ENCODE measurements at places on chromosomes 7 and 10.

GRCh38 chr7:123711832-123712293 is 36.9 kb downstream of the WASL start:
- DNase-seq = no peak

GRCh38 chr10:13614530-13615332 is 28.0 kb downstream of the PRPF18 start:
- DNase-seq = no peak

- no peak for DNase-seq
Observed at GRCh38 chr10:99372546-99373271, 43.6 kb downstream of the CNNM1 start.

DNA sequence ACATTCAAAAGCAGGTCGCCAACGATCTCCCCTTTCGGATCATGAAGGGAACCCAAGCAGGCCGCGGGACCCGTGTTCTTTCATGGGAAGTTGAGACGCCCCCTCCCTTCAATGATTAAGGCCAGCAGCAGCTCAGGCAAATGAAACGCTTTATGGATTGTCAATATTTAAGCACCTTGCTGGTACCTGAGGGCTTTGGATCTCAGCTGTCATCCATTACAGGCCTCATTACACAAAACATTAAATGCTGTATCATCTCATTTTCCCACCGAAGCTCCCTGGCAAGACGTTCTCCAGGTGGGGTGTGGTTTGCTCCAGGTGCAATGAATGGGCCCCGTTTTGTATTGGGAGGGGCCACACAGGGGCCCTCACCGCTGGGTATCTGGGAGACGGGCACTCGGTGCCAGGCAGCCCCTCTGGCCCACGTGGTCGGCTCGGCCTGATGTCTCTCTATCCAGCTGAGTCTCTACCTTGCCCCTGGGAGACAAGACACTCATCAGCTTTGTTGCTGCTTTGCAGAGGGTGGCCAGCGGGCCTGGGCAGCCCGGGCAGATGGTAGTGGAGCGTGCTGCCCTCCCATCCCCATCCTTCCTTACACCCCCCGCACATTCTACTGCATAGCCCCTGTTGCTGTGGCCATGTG is 456.1 kb upstream of the FOXK1 start:
- no peak for DNase-seq

GRCh38 chr7:159061674-159062212 is 82.9 kb downstream of the VIPR2 start:
- DNase-seq = no peak

GRCh38 chr7:121561717-121562116 is 165.6 kb upstream of the FAM3C start:
- no peak for DNase-seq

- no peak for DNase-seq
Observed at GRCh38 chr7:28245123-28245878, 64.7 kb upstream of the JAZF1 start.

- DNase-seq = no peak
Observed at GRCh38 chr7:44638611-44639557, 32.5 kb downstream of the OGDH start.

GRCh38 chr7:2031451-2031845 is 201.3 kb downstream of the MAD1L1 start:
- no peak for DNase-seq

GRCh38 chr10:35819736-35820135 is 177.6 kb upstream of the FZD8 start:
- no peak for DNase-seq

- DNase-seq = no peak
Observed at GRCh38 chr7:101940830-101941229, 123.4 kb downstream of the CUX1 start.

GRCh38 chr10:91745090-91745831 is 53.0 kb upstream of the TNKS2 start:
- DNase-seq = no peak

- DNase-seq = no peak
Observed at GRCh38 chr7:57250801-57251200, 118.6 kb upstream of the ZNF479 start.

DNA sequence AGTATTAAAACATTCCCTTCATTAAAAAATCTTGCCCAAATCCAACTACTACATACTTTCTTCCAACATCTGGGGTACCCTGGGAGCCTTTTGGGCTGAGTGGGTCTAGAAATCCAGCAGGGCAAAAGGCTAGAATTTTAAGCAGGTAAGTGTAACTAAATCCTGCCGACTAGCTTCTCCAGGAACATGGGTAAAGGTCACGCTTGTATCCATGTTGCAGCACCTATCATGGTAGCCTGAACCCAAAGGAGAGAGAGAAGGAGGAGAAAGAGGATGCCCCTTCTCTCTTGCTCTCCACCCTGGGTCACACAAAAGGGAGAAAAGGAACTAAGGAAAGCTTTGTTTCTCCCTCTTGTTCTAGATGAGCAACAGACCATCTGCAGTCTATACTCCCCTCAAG is 53.3 kb downstream of the ZNF680 start:
- DNase-seq = no peak

GRCh38 chr10:16975188-16975587 is 154.4 kb downstream of the CUBN start:
- no peak for DNase-seq

DNA sequence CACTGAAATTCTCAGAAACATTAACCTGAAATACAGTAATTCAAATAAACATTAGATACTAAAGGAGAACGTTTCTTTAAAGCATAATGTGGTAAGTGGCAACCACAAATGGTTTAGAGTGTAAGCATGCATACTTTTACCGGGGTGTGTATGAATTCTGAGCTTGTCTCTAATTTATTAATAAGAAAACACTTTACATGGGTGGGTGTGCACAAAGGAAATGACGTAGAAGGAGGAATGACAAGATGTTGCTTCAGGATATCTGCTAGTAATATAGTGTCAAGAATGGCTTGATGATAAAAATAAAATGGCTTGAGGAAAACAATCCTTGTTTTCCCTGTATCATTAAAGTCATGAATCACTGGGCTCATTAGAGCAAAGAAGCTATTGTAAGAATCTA is 92.5 kb downstream of the ARL4A start:
- no peak for DNase-seq

- no peak for DNase-seq
Observed at GRCh38 chr10:22631646-22632278, 82.6 kb downstream of the PIP4K2A start.

DNA sequence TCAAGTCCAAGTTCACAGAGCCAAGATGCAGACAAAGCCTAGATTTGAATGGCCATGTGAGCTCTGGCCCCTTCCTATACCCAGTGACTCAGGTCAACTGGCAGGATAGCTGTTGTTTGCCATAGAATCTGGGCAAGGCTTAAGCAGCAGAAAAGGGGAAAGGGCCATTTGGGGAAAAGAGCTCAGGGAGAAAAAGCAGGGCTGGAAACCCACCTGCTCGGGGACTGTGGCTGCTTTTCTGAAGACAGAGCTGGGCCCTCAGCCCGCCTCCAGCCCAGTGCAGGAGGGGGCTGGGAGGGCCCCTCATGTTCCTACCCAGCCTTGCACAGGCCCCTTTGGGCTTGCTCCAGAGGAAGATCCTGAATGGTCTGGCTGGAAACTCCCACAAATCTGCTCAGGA is 32.6 kb upstream of the HABP2 start:
- DNase-seq = no peak

DNA sequence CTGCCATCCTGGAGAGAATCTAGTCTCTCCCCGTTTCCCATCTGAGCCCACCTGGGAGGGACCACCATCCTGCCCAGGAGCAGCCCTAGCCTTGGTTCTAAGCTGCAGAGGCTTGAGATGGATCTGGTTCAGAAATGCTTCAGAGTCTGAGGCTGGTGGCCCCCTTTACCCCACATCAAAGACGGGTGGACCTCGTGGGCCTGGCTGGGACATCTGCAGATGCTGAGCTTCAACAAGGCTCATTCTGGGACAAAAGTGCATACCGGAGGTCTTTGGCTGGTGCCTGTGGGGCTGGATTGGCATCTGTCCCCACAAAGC is 4.9 kb upstream of the IRF5 start:
- no peak for DNase-seq

- no peak for DNase-seq
Observed at GRCh38 chr10:86182595-86182994, 184.0 kb downstream of the GRID1 start.

DNA sequence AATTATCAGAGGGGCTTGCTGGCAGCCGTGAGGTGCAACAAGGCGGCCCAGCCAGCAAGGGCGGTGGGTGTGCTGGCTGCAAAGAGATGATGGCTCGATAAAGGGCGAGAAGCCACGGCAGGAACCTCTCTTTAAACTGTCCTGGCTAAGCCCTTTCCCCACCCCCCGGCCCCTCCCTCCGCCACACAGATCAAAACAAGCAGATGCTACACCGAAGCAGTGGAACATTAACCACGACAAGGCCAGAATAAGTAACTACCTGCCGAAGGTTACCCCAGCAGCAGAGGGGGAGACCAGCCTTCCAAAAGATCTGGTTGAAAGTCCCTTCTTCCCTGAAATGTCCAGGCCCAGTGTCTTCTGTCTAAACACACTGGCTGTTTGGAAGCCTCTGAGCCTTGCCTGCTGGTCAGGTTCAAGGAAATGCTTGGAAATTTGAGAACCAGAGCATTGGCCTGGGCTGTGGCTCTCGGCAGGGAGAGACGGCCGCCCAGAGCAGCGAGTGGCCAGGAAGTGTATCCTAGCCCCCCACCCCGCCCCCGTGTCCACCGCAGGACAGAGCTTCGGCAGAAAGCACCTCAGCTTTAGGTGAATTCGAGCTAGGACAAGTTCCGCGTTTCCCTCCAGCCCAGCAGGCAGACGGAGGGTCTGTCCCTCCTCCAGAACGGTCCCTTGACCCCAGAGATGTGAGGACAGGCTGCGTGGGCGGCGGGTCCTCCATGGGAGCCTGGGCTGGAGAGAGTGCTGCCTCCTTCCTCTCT is 2.1 kb downstream of the FAM20C start:
- no peak for DNase-seq

DNA sequence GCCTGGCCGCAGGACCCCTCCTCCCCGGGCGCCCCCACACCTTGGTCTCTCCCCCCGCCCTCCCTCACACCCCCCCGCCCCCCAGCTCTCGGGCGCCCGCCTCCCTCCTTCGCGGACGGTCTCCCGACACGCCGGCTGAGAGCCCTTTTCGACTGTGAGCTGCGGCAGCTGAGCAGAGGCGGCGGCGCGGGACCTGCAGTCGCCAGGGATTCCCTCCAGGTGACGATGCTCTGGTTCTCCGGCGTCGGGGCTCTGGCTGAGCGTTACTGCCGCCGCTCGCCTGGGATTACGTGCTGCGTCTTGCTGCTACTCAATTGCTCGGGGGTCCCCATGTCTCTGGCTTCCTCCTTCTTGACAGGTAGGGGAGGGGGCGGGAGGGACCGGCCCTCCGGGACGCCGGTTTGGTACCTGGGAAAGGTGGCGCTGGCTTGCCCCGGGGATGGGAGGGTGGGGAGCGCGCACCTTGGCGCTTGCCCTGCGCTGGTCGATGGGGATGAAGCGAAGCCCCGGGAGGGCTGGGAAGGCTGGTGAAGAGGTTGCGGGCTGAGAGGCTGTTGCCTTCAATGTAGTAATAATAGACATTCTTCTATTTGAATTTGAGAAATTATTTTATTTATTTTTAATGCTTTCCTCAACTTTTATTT is at the start of gene BMPER:
Gene BMPER (plus strand): TSS at position 151 of the 644 bp plus-strand sequence. CDS start 75 bp downstream, at position 226.
- no peak for DNase-seq

- no peak for DNase-seq
Observed at GRCh38 chr10:109665321-109665720, 258.0 kb downstream of the XPNPEP1 start.

GRCh38 chr10:113076949-113077348 is 126.9 kb downstream of the TCF7L2 start:
- no peak for DNase-seq
